LHCN-M2 (cell line): ENCODE measurements at places on chromosomes 2 and 18.

GRCh38 chr2:129404000-129404685 is 575.3 kb upstream of the RAB6C start:
- DNase-seq, result no peak

DNA sequence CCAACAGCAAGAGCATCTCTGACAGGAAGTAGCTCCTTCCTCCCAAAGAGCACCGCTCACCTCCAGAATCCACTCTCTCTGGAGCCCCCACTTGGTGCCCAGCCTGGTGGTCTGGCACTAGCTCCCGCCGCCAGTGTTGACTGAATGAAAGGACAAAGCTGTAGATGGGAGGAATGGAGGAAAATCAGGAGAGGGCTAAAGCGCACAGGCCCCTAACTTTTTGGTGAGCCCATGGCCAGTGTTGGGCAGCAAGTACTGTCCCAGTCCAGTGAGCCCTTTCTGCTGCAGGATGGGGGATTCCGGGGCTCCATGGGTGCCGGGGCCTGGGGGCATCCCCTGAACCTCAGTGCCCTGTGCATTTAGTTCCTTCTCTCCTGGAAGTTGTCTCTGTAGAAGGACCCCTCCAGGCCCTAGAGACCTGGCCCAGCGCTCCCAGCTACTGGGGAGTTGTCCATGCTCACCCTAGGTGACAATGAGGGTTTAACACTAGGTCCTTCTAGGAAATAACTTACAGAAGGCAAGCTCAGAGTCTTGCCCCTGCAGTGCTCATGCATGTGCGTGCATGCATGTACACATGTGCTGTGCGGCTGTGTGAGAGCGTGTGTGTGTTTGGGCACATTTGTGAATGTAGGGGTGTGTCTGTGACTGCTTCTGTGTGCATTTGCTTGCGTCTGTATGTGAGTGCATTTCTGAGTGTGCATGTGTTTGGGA is 33.6 kb downstream of the GLI2 start:
- DNase-seq, result no peak

DNA sequence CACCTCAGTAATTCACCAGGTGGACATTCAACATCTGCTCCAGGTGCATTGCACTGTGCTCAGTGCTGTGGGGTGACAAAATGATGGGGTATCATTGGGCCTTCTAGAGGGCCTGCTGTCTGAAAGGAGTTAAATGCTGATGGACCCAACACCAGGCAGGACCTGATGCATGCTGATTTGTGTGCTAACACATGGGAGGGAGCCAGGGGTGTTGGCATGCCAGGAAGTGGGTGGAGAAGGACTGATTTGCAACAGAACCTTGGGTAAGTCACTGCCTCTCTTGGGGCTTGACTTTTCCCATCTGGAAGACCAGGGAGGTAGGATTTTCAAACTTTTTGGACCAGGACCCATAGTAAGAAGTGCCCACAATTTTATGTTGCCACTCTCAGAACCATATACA is 57.9 kb upstream of the CXCR4 start:
- DNase-seq, result no peak

DNA sequence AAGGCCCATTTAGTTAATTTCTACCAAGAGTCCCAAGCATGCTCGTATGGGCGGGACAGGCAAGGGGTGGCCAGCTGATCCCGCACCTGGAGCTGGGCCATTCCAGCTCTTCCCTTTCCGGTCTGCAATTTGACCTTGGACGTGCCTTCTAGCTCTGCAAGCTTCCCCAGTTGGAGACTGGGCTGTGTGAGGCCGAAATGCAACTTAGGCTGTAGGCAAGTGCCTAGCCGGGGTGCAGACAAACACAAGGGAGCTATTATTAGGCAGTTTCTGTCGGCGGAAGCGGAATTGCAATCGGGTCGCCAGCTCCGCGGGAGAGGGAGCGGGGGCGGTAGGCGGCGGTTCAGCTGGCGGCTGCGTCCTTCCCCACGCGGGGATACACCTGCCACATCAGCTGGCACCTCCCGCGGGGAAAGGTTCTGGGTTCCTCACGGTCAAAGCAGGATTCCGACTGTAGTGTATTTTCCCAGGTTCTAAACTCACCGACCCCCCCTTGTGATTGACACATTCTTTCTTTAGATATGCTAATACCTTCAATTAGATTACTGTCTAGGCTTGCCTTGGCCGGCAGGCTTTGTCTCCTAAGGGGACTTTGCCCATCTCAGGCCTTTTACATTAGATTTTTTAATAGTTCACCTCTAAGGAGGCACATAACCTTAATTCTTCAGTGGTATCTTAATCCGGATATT is 17.1 kb upstream of the ZNF532 start:
- no peak for DNase-seq

DNA sequence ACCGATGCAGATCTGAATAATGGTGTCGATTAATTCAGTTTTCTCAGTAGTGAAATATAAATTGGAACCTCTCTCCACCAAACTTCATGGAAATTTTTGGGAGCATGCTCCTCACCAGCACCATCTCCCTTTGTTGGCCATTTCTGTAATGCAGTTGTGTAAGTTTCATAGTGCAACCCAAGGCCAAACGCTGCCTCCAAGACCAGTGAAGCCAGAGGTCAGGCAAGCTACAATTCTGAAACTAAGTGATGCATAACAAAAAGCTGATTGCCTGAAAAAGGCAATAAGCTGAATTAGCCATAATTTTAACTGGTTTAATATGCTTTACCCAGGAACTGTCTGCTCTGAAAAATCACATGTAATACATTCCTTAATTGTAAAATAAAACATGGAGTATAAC is 138.3 kb upstream of the TACR1 start:
- DNase-seq, result no peak
